ENCODE measurements at places on chromosomes 3 and 15.
A peak's percentile ranks its signal among the peaks of the same experiment; 100 is the strongest.

DNA sequence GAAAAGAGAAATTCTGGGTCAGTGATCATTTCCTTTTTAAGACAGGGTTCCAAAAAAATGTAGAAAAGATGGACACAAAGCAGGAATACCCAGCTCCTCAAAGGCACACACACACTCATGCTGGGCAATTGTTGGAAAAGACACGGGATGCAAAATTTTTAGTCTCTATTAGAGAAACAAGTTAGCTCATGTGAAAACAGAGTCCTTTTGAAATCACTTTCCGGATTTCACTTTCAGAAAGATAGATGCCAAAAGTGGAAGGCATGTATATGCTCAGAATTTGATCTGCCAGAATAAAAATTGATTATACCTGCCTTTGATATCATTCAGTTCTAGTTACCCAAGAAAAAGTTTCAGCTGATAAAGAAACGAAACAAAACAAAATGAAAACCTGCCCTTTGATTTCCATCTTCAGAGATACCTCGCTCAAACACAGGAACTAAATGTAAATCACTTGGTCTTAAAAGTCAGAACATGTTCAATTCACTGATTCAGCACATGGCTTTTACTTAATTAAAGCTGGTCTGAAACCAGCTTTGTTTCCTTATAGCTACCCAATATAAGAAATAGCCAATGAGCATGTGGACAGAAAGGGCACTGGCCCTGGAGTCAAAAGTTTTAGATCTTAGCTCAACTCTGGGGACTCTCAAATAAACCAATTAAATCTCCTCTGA, 52.8 kb downstream of the PLD1 start:
- no peak for DNase-seq

GRCh38 chr3:181921220-181921619, 209.5 kb downstream of the SOX2 start:
- no peak for DNase-seq

GRCh38 chr3:195918176-195918575, 9.8 kb upstream of the TNK2 start:
- DNase-seq: no peak

GRCh38 chr15:70524470-70524869, 238.9 kb downstream of the UACA start:
- DNase-seq: no peak

DNA sequence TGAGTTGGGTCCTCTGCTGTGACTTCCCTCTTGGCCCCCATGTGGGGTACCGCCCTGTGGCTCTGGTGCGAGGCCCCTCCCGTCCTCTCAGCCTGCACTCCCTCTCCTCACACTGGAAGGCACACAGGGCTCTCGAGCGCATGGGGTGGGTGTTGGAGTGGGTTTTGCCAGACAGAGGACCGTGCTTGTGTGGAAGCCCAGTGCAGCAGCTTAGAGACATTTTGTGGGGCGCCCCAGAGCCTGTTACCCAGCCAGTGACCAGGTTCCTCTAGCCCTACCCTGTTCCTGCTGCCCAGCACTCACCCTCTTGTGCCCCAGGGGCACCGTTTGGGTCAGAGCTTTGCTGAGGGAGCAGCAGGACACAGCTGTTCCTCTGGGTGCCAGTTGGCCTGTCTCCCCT, 9.9 kb downstream of the PLXNA1 start:
- DNase-seq: no peak

GRCh38 chr15:47206358-47206978, 510.8 kb upstream of the SEMA6D start:
- no peak for DNase-seq

GRCh38 chr3:72722930-72723726, 125.1 kb downstream of the SHQ1 start:
- peak; percentile 8 for DNase-seq

DNA sequence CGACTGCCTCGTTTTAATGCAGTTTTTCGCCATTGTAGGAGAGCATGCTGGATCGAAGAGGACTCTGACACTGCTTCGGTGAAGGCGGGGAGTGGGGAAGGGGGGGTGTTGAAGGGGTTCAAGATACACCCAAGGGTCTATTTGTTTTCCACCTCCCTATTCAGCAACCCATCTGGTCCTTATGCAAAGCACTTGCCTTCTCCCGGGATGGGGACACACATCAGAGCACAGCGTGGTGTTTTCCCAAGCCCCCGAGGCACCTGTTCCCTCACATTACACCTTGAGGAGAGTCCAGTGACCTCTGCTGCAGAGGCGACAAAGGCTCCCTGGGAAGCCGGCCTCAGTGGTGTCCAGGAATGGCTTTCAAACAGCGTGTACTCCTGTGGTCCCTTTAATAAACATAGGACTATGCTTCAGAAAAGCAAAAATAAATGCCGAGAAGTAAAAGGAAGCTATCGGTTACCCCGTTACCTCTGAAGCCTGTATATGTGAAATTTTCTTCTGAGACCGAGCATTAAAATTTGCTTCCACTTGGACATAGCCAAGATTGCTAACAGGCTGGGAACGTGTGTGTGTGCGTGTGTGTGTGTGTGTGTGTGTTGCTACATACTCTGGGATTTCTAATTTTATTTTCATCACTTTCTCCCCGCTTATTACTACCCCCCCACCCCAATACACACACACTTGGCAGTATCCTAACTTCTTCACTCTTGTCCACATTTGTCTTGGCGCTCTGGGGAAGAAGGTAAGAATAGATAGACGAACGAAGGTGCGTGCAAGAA, 53.2 kb downstream of the CCDC54 start:
- DNase-seq: no peak

- DNase-seq: no peak
Measured at GRCh38 chr15:68389041-68389930, 42.7 kb downstream of the ITGA11 start.

DNA sequence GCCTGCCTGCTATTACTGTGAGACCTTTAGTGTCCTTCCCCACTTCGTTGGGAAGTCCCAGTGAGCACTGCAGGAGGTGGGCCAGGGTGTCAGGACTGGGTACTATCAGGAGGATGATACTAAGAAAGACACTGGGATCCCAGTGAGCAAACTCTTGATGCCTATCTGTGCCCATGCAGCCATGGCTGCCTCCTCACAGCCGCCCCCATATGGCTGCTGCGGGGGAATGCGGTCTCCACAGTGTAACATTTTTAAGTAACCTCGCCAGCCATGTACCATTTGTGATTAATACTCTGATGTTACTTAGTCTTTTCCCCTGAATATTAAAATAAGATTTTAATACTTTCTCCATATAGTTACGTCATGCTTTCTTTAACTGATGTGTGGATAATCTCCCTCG, 312.2 kb downstream of the RYR3 start:
- DNase-seq: no peak

- no peak for DNase-seq
Measured at GRCh38 chr15:68818066-68818768, 2.5 kb downstream of the ANP32A start.

GRCh38 chr3:152200476-152201420, 68.0 kb upstream of the MBNL1 start:
- no peak for DNase-seq

All from hypothalamus (tissue), 51 donors.